Kidney epithelial cell (primary cell): ENCODE measurements at places on chromosomes 12 and 14. TPM values are rescaled to one million over a fixed set of nuclear protein-coding genes. Genes with fewer than 3 reads are reported as not detected.
A peak's percentile ranks its signal among the peaks of the same experiment; 100 is the strongest.

GRCh38 chr14:90045616-90046015 lies 16.2 kb upstream of the KCNK13 start:
- DNase-seq: no peak

The CDKN3 gene
- total RNA-seq: 7.7 and 13.6 TPM in 2 replicates

DNA sequence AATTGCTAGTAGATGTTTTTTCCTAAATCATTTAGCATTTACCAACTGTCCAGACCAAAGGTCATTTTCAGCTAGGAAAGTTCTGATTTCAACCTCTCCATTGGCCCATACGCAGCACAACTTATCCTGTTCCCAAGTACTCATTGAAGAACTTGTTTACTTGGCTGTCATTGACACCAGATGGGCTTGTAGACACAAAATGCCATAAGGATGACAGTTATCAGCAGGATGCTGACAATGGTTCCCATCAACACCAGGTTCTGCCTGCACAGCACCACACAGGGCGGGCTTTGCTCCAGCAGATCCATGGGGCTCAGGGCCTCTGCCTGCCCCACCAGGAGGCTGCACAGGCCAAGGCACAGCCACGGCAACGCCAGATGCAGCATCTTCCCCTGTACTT lies 36.5 kb upstream of the TMPRSS12 start:
- DNase-seq: no peak

DNA sequence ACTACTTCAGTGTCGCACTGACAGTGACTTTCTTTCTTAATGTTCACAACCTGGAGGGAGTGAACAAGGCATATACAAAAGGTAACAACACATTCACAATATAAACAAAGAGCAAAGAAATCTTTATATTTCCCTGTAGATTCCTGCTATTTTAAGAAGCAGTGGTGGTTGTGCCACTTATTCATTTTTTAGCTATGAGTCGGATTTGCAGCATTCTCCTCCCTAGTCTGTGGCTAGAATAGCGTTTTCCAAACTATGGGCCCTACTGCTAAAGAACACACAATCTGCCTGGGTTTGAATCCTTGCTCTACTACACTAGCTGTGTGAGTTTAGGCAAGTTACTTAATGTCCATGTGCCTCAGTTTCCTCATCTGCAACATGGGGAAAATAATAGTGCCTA lies 18.6 kb upstream of the MDM1 start:
- DNase-seq: no peak

GRCh38 chr12:12986775-12987331 lies 13.2 kb downstream of the HEBP1 start:
- DNase-seq: no peak

The HRK gene
- 3.5 TPM in 2 replicates for total RNA-seq

DNA sequence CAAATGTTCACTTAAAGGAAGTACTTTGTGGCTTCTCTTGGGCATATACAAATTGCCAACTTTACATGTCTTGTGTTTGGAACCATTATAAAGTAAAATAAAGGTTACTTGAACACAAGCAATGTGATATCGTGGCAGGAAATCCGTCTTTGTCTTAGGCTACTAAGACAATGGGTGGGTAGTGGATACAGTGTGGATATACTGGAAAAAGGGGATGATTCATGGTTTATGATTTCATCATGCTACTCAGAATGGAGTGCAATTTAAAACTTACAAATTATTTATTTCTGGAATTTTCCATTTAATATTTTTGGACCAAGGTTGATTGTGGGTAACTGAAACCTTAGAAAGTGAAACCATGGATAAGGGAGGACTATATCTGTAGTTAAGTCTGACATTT lies 48.4 kb downstream of the MYRFL start:
- no peak for DNase-seq

The OVCH1 gene
- total RNA-seq: not detected in 2 replicates

DNA sequence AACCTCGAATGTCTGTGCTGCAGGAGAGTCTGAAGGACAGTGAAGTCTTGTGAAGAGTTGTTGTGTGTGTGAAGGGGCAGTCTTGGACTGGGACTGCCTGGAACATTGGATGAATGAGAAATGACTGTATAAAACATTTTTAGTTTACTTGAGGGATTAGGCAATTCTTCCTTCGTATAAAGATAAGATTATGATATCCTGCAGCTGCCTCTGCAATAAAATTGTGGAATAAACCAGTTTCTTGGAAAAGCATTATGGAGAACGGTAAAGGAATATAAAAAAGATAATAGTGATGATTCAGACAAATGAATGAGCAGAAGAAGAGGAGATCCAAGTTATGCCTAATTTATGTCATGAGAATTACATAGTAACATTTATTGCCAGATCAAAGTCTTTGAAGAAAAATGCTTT lies 30.9 kb upstream of the LUM start:
- DNase-seq: no peak

The PAPLN gene
- total RNA-seq: 23.3 and 31.9 TPM in 2 replicates

The FAM222A gene
- total RNA-seq: 0.58 and 1.1 TPM in 2 replicates

GRCh38 chr12:22700106-22700505 lies 75.1 kb downstream of the ETNK1 start:
- peak; percentile 78 for DNase-seq

The DHH gene
- total RNA-seq: 0.04 TPM in 1 of 2 replicates, not detected in the other

DNA sequence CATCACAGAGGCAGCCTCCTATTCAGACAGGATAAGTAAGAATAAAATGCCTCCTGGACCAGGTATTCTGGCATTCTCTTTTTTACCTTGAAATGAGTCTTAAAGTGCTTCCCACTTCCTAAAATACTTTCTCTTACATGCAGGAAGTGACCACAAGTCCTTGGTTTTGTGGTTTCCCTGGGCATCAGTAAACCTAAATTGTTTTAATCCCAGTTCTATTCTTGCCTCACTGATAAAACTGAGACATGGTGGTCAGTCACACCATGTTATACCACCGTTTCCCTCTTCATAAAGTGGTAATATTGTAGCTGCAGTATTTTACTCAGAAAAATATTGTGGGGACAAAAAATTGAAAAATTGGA lies 1.2 kb upstream of the SALL2 start:
- no peak for DNase-seq

- no peak for DNase-seq
Observed at GRCh38 chr14:101075025-101075800, 171.7 kb upstream of the RTL1 start.

The ADAM21 gene
- total RNA-seq: 0.08 and 0.34 TPM in 2 replicates

- no peak for DNase-seq
Observed at GRCh38 chr12:125890971-125891370, 825.7 kb downstream of the AACS start.

The LBHD2 gene
- not detected in 2 replicates for total RNA-seq

GRCh38 chr14:63840981-63841380 lies 11.8 kb upstream of the SYNE2 start:
- no peak for DNase-seq

DNA sequence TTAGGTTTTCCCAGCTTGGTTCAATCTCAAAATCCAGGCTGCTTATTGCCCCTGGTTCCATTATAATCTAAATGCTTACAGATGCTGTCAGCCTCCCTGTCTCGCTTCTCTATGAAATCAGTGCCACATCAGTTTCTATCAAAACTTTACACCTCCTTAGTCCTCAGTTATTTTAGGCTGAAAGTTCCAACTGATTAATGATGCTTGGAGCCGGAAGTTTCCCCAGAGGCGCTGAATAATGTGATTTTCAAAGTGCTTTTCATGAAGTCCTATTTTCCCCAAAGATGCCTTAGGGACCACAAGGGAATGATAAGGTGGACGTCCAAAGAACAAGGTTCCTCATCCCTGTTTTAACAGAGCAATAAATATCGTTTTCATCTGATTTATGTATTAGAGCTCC lies 262.4 kb upstream of the RMST start:
- DNase-seq: peak; percentile 19
